ENCODE measurements at places on chromosomes 6 and 20.

- DNase-seq = peak; percentile 44
Observed at GRCh38 chr6:10406556-10406955, 8.3 kb downstream of the TFAP2A start.

- DNase-seq = no peak
Observed at GRCh38 chr6:106252687-106253086, 72.9 kb downstream of the ATG5 start.

GRCh38 chr6:41463062-41463930 lies 82.9 kb upstream of the FOXP4 start:
- peak; percentile 83 for DNase-seq

- no peak for DNase-seq
Observed at GRCh38 chr20:37262505-37262904, 891 bp upstream of the GHRH start.

DNA sequence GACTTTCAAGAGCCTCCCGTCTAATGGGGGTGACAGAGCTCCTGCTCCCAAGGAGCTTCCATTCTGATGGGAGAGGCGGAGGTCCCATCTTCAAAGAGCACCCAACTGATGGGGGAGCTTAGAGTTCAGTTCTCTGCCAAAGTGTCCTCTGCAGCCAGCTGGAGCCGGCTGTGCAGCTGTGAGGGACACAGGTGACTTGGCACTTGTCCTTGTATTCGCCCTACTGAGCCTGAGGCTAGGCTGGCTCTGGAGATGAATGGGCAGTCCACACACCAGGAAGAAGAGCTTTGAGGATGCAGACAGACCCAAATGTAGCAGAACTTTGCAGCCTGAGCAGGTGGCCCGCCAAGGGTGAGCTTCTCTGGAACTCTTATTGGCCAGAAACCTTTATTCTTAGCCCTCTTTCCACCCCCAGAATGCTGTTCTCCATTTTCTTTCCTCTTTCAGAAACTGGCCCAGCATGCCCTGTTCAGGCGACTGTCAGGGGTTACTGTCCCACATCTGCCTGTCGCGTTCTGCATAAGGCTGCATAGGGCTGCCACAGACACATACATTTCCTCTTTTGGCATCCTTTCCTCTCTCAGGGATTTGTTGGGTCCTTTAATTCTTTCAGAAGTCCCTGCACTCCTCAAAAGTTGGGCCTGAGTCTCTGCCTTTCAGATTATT lies 108.7 kb upstream of the LRFN2 start:
- no peak for DNase-seq

DNA sequence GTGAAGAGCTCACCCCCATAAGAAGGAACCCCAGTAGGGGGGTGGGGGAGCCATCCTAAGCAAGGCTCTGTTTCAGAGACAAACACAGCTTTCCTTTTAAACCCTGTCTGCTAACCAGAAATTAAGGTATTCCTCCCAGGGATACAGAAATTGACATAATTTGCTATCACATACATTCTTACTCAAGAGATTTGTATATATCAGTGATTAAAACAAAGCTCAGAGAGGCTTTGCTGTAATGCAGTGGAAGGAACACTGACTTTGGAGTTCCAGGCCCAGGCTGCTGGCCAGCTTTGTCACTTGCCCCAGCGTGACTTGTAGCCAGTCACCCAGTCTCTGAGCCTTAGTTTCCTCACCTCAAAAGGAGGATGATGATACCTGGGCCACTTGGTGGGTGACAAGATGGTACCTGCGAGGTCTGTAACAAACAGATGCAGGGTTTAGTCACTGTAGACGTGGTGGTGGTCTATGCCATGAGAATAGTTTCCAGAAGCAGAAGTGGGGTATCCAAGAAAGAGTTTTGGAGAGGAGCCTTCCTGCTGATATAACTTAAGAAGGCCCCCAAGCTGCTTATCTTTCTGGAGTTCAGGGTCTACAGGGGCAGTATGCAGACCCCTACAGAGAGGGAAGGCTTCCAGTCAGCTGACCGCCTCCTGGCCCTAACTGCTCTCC lies 3.2 kb upstream of the FOXF2 start:
- no peak for DNase-seq

DNA sequence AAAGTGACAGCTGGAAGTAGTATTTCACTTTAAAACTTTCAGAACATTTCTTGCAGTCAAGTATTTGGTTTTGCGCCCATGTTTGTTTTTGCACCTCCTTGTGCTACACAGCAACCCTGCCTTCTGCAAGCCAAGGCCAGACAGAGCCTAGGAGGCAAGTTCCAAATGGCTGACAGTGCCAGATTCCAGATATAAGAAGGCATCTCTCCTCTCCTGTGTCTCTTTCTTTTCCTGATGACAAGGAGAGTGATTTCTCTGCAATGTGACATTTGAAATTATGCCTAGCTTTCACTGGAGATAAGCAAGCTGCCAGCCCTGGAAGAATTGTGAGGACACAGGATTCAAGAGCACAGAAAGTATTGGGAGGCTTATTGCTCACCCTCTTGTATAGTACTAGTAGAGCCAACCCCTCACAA lies 149.1 kb upstream of the TENT5A start:
- no peak for DNase-seq

GRCh38 chr6:31734247-31734820 lies 2.0 kb downstream of the CLIC1 start:
- no peak for DNase-seq

- DNase-seq = peak; percentile 65
Observed at GRCh38 chr20:58692579-58693225, at the start of gene NPEPL1. Gene NPEPL1 (plus strand): TSS chr20:58692800. CDS start chr20:58692901, 101 bp downstream.

- peak; percentile 38 for DNase-seq
Observed at GRCh38 chr6:12903246-12903645, 186.7 kb downstream of the PHACTR1 start.

- no peak for DNase-seq
Observed at GRCh38 chr20:32796981-32797451, 22.7 kb upstream of the MAPRE1 start.

GRCh38 chr6:66940003-66940402 lies 1233.0 kb upstream of the EYS start:
- DNase-seq = no peak

DNA sequence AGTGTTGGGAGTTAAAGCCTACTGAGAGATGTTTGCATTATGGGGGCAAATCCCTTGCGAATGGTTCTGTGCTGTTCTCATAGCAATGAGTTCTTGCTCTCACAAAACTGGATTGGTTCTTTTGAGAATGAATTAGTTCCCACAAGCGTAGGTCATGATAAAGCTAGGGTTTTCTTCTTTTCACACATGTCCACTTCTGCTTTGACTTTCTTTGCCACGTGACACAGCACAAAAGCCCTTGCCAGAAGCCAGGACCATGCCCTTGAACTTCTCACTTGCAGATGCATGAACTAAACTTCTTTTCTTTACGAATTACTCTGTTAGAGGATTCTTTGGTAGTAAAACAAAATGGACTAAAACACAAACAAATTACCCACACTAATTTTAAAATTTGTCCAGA lies 922.8 kb downstream of the EPHA7 start:
- peak; percentile 26 for DNase-seq

DNA sequence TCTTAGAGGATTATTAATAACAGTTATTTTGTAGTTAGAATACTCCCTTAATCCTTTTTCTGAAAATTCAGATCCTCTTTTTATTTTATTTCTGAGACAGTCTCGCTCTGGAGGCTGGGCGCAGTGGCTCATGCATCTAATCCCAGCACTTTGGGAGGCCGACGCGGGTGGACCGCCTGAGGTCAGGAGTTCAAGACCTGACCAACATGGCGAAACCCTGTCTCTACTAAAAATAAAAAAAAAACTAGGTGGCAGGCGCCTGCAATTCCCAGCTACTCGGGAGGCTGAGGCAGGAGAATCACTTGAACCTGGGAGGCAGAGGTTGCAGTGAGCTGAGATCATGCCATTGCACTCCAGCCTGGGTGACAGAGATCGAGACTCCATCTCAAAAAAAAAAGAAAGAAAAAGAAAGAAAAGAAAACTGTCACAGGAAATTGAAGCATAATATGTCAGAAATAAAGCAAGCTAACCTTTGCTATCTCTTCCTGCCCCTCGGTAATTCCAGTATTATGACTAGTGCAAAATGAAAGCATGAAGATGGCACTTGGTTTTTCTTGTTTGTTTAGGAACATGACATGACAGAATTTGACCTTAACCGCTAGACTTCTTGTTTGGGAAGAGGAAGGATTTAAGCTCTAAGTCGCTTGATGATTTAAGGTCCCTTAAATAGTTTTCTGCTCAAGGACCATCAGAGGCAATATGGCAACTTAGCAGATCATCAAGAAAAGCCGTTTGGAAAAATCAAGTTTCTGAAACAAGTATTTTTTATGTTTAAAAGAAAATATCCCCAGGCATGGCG lies 1.8 kb upstream of the RBM39 start:
- DNase-seq = peak; percentile 80

GRCh38 chr6:146890644-146891434 lies 292.1 kb downstream of the ADGB start:
- peak; percentile 78 for DNase-seq

DNA sequence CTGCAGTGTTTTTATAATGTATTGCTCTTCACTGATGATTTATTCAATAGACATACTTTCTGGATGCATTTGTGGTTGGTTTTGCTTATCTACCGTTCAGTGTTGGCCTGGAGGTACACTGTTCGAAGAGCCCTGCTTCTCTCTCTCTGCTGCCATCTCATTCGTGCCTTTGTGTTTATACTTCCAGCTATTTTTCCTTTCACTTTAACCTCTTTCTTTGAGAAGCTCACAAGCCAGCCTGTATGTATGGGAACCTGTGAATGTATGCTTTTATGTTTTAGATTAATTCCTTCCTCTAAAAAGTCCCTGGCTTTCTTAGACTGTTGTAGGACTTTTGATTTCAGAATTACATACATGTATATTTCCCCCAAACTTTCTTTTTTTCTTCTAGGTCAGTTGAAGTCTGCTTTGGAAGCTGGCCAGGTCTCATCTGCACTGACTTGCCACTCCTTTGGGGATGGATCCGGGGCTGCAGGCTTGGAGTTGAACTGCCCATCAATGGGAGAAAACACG lies 83.0 kb downstream of the SCAND1 start:
- peak; percentile 85 for DNase-seq

DNA sequence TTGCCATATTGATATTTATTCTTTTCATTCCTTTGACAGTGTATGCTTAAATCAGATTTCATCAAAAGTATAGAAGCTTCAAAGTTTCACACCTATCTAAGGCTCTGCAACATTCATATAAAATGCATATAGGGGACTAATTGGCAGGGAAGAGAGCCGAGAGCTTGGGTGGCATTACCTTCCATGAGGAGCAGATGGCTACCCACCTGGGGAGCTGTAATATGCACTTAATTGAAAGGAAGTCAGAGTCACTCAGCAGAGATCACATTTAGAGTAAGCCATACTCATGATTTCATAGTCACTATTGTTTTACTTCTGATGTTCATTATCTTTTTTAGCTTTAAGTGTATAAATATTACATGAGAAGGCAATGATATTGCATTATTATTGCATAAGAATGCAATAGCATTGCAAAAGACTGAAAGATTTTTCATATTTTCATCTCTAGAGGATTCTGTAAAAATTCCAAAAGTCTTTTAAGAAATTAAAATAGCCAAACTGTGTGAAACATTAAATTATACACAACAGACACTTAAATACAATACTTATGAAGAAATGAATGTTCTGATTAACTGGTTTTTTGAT lies 1305.2 kb downstream of the EPHA7 start:
- DNase-seq = no peak

DNA sequence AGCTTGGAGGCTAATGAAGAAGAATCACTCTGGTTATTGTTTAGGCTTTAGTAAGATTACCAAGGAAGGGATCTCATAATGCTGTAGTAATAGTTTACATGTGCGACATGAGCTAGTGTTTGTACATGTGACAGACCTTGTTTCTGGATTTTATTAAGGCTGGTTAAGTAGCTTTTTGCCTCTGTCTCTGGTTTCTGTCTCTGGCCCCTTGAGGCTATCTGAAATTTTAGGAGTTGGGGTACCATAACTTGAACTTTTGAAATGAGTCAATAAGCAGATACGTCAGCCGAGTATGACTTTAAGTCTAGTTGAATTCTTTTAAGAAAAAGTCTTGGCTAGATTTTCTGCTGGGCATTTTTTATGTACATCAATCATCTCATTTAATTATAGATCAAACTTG lies 9.5 kb downstream of the CBFA2T2 start:
- no peak for DNase-seq

GRCh38 chr20:50146214-50146613 lies 7.3 kb downstream of the PEDS1 start:
- no peak for DNase-seq

- no peak for DNase-seq
Observed at GRCh38 chr6:56356426-56356825, 109.0 kb upstream of the COL21A1 start.

- no peak for DNase-seq
Observed at GRCh38 chr6:30334075-30334783, 7.5 kb downstream of the TRIM39 start.

- no peak for DNase-seq
Observed at GRCh38 chr6:70834520-70834919, 122.3 kb downstream of the B3GAT2 start.

GRCh38 chr6:74745670-74746069 lies 460.2 kb downstream of the COL12A1 start:
- no peak for DNase-seq

GRCh38 chr6:31572041-31572911 lies at the start of gene LTA:
Gene LTA (plus strand): TSS chr6:31572289. CDS start chr6:31572743, 454 bp downstream.
- DNase-seq = no peak

GRCh38 chr6:15585760-15586214 lies 77.0 kb downstream of the DTNBP1 start:
- DNase-seq = no peak

- no peak for DNase-seq
Observed at GRCh38 chr6:149985481-149985937, 21.8 kb downstream of the ULBP1 start.

DNA sequence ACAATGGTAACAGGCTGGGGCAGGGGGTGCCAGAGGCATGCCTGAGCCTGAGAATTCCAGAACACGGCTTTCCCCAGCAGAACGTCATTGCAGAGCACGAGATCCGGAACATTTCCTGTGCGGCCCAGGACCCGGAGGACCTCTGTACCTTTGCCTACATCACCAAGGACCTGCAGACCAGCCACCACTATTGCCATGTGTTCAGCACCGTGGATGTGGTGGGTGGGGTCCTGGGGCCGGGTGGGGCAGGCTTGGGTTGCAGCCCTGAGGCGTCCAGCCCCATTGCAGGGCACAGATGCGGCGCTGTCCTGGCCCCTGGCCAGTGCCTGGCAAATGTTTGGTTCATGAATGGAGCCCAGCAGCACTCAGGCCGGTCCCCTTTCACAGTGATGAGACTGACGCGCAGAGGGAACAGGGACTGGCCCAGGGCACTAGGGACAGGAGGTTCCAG lies 57.1 kb downstream of the TCP11 start:
- no peak for DNase-seq

DNA sequence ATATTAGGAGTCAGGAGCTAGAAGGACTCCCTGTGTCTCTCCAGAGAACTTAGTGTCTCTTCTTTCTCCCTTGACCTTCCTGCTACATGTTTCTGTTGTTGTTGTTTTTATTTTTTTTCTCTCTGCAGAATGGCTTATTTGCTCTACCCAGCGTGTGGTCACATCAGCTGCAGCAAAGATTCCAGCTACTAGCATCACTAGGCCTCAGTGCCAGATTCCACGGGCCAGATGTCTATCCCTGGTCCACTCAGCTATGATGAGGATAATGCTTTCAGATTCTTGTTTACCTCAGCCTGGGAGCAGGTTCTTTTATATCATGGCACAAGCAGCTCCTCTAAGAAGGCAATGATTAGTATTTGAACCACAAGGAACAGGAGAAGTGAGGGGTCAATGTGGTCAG lies 110.0 kb downstream of the PLCB1 start:
- no peak for DNase-seq

- DNase-seq = no peak
Observed at GRCh38 chr6:138406443-138406842, 2.4 kb downstream of the HEBP2 start.

- DNase-seq = no peak
Observed at GRCh38 chr6:83893024-83893423, 33.5 kb downstream of the CYB5R4 start.

GRCh38 chr20:44010162-44010704 lies 95.6 kb downstream of the TOX2 start:
- peak; percentile 96 for DNase-seq

All from OCI-M1 (cell line).